Dermis microvascular lymphatic vessel endothelial cell (primary cell): ENCODE measurements at places on chromosomes 2 and 18. TPM values are rescaled to one million over a fixed set of nuclear protein-coding genes. Genes with fewer than 3 reads are reported as not detected.

Gene PMS1
- 14.6 and 14.7 TPM in 2 replicates for total RNA-seq

Gene CDCA7
- total RNA-seq: 4.0 and 6.4 TPM in 2 replicates

Gene CACNB4
- under 0.01 and 0.25 TPM in 2 replicates for total RNA-seq

Gene HOXD12
- total RNA-seq: not detected in 2 replicates

Gene CYRIA
- 30.6 and 40.2 TPM in 2 replicates for total RNA-seq

GRCh38 chr2:30940839-30941238 lies 133.6 kb upstream of the CAPN13 start:
- no peak for DNase-seq

GRCh38 chr18:23113576-23113975 lies 21.7 kb upstream of the CABLES1 start:
- no peak for DNase-seq

DNA sequence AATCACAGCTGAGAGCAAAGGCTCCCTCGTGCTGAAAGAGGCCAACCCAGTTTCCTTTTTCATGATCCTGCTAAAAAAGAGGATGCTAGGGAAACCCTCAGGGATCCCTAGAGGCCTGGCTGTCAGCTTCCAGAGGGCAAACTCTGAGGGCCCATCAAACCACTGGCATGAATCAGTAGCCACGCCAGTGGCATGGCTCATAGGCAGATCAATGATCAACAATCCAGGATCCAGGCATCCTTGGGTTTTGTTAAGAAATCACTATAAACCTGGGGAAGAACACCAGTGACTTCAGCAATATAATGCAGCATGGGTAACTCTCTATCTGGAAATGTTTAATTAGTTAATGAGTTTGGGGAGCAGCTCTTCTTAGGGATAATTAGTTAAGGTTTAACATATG lies 286.5 kb downstream of the C1D start:
- no peak for DNase-seq

- no peak for DNase-seq
Measured at GRCh38 chr2:74328074-74328473, 15.1 kb downstream of the SLC4A5 start.

GRCh38 chr2:67486041-67486796 lies 89.1 kb downstream of the ETAA1 start:
- no peak for DNase-seq

DNA sequence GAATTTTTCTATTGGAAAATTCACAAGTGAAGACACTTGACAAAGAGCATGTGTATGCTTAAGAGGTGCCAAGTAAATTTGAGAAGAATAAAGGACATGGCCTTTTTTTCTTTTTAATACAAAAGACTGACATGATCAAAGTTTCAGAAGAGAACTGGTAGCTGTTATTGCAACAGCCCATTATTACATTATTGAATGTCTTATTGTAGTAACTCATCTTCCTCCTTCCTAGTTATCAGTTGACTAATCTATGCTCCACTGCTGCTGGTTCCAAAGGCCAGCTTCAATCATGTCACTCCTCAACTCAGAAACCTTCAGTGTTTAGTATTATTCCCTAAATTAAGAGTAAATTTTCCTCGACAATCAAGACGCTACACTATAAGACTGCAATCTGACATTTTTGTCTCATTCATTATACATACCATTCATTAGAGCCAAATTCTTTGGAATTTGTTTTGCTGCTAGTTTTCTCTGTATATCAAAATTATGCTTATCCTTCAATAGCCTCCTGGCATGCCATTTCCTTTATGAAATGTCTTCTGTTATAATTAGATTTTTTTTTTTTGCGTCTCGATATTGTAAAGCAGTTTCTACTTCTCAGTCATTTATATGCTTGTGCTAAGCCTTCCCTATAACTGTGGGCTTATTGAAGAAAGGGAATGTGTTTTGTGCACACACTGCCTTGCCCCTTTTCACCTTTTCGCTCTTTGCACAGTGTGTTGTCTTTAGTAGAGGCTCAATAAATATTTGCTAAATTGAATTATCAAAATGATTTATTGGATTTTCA lies 27.9 kb downstream of the ITGA4 start:
- no peak for DNase-seq

DNA sequence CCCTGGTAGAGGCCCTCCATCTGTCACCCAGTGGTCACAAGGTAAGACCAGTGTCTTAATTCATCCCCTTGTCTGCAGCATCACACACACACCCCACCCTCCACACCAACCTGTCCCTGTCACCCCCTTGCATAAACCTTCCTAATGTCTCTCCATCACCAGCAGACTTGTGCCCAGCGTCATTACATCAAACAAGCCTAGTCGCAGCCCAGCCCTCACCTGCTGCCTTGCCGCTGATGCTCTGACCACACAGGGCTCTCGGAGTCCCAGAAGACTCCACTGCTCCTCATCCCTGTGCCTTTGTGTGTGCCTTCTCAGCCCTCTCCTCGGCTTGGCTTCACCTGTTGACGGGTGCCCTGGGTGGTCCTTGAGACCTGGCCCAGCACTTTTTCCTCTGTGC lies 171.2 kb downstream of the GLI2 start:
- DNase-seq: no peak

DNA sequence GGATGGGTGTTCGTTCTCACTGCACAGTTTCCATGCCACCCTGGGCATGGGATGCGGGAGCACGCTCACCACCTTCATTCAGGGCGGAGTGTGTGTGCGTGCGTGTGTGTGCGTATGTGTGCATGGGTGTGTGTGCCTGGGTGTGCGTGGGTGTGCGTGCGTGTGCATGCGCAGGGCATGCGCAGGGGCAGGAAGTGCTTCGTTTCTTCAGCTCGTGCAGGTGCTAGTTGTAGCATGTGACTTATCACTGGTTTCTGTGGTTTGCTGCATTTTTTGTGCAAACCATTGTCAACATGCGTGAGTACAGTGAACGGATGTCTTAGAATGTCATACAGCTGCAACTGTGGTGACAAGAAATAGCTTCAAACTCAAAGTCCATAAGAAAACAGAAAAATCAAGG lies 179.5 kb downstream of the PTGR3 start:
- DNase-seq: no peak

GRCh38 chr2:238777369-238778067 lies 70.4 kb upstream of the TWIST2 start:
- DNase-seq: no peak
